ENCODE measurements at places on chromosomes 16 and 17. TPM values are rescaled to one million over a fixed set of nuclear protein-coding genes. Genes with fewer than 3 reads are reported as not detected.

GRCh38 chr16:9970796-9971195 lies 211.4 kb downstream of the GRIN2A start:
- DNase-seq: no peak

DNA sequence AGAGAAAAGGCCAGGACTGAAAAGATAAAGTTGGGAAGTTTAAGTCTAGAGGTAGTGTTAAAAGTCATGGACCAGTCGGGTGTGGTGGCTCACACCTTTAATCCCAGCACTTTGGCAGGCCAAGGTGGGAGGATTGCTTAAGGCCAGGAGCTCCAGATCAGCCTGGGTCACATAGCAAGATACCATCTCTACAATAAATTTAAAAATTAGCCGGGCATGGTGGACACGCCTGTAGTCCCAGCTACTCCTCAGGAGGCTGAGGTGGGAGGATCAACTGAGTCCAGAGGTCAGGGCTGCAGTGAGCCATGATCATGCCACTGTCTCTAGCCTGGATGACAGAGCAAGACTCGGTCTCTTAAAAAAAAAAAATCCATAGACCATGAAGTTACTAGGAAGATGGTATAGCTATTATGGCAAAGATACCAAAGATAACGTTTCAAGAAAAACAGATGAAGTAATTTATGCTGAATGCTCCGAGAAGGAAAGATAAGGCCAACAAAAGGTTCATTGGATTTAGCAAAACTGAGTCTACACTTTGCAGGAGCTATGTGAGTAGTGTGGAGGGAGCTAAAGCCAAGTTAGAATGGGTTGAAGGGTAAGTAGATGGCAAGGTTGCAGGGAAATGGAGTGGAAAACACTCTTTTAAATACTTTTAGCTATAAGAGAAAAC lies 11.7 kb downstream of the TRIM37 start:
- DNase-seq: no peak

DNA sequence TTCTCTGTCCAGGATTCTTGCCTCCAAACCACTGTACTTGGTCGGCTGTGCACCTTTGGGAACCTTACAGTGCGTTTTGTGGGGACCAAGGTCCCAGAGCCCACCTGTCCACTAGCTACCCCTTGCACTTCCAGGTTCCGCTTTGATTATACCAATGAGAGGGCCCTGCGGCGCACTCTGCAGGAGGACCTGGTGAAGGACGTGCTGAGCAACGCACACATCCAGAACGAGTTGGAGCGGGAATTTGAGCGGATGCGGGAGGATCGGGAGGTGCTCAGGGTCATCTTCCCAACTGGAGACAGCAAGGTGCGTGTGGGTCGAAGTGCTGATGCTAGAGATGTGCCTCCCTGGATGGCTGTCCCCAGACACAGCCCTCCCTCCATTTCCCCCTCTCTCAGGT lies 18.8 kb downstream of the POLR2A start:
- DNase-seq: peak; percentile 67

DNA sequence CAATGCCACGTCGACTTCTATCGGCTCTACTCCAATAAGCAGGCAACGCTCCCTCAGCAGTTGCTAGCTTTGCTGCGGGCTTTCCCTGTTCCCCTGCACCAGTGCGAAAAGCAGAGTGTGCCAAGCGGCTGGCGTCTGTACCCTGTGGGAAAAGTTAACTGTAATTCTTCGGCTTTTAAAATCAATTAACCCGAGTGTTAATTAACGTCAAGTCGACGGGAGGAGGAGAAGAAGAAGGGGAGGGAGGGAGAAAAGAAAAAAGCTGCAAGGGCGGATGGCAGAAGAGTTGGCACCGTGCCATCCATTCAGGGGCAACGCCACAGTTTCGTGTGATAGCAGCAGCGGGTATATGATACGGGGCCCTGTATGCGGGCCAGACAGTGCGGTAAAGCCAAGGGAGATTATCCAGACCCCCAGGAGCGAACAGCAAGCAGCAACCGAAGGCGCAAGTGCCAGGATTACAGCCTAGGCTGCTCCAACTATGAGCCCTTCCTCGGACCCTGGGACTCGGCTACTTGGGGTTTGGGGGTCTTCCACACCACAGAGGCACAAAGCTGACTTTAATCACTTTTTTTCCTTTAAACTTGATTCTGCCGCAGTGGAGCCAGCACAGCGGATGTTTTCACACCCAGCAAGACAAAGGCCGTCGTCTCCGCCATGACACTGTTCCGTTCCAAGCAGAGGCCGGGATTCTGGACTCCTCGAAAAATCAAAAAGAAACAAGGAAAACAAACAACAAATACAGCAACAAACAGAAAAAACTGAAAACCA lies 253.8 kb upstream of the PMFBP1 start:
- DNase-seq: no peak

DNA sequence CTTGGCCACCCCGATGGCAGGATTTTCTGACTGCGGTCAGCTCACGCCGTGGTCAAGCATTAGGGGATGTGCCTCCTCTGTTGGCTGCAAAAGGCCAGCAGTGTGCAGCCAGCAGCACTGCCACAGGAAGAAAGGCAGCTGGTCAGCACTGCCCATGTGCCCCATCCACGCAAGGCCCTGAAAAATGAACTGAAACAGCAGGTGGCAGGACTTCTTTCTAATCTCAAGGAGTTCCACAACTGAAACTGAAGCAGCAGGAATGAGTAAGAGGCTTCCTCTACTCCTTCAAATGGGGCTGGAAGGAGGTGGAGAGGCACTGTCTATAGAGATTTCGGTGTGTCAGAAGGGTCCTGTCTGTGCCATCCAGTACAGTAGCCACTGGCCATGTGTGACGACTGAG lies 3.2 kb downstream of the ZNF500 start:
- no peak for DNase-seq

DNA sequence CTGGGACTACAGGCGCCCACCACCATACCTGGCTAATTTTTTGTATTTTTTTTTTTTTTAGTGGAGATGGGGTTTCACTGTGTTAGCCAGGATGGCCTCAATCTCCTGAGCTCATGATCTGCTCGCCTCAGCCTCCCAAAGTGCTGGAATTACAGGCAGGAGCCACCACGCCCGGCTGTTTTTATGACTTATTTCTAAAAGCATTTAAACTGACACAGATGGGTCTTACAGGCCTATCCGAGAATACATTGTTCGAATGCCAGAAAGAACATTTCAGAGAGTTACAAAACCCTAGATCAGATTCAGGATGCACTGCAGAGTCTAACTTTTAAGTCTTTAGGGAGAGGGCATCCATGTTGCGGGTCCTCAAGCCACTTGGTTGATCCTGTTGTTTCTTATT lies 234.7 kb upstream of the MAF start:
- DNase-seq: no peak

The USP31 gene
- polyA plus RNA-seq: 6.2 TPM

DNA sequence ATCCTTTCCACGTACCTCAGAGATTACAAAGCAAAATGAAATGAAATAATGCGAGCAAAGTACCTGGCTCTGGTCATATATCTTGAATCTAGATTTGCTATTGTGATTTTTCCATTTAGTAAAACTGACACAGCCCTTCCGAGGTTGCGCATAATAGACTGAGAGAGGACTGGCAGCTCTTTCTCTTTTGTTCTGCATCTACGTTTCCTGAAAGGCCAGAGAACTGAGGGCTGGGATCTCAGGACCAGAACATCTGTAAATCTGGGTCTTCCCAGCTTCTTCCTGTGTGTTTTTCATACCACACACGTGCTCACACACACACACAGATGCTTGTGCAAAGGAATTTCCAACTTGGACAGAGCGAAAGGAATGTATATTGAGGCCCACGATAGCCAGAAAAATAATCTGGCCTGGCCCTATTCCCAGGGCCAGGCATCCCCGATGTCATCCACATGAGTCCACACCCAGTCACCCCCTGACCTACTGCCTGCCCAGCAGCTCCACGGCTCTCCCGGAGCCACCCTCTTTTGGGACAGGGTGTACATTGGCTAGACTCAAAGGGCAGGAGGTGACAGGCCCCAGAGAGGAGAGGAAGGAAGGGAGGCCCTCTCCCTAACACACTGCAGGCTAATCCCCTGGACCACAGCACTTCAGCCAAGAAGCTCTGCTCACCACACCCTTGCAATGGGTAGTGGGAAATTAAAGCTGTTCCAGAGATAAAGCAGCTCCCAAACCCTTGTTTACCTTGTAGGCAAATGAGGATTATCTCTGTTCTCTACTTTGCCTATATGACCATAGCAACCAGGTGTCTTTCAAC lies 41.8 kb downstream of the NOL11 start:
- no peak for DNase-seq

DNA sequence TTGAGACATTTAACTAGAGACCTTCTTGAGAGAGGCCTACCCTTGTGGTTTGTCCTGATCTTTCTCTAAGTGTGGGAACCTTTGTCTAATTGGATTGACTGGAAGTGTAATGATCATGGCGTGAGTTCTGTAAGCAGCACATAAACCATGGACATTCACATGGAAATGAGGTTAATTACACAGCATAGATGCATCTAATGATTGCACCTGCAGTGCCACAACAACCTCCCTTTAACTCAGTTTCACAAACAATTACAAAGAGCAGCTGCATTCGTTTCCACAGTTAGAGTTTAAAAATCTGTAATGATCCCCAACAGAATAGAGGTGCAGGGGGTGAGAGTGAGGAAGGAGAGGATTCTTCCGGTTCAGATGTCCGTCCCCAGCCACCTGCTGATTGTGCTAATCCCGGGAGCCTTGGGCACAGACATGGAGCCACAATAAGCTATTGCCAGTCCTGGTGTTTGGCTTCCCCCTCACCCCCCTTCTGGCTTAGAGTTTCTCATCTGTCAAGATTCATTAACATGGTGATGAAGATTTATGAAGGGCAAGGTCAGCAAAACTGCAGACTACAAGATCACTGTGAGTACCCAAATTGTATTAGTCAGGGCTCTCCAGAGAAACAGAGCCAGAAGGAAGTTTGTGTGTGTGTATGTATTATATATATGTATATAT lies 659.2 kb upstream of the SOX9 start:
- no peak for DNase-seq

GRCh38 chr17:10136258-10136981 lies 62.0 kb downstream of the GAS7 start:
- no peak for DNase-seq

The SRSF2 gene
- 401 TPM for polyA plus RNA-seq

DNA sequence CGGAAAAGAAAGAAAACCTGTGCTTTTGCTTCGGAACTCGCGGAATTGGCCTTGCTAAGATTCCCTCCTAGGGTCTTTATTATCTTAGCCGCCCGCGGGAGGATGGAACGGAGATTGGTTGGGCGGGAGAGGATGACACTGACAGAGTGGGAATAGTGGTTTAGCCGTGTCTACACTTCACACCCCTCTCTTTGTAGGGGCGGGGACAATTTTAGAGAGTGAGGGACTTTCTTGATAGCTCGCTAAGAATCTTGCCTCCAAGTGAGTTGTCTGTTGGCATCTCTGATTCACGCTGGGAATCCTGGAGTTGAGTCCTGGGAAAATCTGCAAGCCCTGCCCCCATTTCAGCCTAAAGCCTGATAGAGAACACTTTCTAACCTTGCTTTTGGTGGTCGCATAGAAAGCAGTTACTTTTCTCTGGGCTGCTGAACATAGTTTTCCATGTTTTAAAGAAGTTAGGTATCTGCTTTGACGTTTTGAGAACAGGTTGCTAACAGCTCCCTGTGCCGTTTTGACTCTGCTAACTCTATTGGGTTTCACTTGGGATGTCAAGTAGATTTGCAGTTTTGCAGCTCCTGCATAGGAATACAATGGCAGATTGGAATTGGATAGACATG lies 697 bp downstream of the NOL11 start:
- peak; percentile 44 for DNase-seq

DNA sequence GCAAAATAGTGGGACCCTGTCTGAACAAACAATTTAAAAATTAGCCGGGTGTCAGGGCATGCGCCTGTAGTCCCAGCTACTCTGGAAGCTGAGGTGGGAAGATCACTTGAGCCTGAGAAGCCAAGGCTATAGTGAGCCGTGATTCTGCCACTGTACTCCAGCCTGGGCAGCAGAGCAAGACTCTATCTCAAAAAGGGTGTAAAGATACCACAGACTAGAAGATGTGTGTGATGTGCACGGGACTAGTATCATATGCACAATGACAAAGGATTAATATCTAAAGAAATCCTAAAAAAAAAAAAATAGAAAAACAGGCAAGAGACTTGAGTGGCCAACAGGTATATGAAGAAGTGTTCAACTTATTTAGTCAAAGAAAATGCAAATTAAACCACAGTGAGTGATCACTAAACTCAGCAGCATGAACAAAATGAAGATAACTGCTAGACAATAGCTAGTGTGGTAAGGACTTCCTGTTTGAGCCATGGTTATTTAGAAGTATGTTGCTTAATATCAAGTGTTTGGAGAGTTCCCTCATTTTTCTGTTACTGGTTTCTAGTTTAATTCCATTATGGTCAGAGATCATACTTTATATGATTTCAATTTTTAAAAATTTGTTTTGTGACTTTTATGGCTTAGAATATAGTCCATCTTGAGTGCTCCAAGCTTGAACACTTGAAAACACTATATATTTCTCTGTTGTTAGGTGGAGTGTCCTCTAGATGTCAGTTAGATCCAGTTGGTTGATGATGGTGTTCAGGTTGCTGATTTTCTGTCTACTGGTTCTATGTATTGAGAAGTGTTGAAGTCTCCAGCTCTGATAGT lies 14.7 kb upstream of the SLX4 start:
- no peak for DNase-seq

The EEF2K gene
- polyA plus RNA-seq: 14.9 TPM

DNA sequence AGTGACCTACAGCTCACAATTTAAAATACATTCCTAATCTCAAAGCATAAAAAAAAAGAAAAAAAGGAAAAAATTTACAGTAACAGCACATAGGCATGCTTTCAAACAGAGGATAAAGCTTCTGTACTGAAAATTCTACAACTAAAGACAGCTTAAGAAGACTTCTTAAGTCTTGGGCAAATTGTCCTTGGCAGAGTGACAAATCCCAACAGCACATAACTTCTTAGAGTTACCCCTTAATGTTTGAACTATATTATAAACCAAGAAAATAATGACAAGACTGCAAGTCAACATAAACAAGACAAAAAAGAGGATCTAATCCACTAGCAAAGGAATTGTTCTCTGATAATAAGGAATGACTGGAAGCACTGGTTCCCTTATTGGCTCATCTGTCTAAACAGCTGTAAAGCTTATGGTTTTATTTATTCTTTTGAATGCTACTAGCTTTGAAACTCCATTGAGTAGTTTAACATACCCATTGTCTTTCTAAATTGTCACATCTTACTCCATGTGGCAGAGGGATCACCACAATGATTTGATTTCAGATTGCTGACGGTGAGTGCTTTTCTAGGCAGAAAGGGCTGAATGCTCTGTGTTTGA lies 1576.8 kb upstream of the GOT2 start:
- no peak for DNase-seq

The GPRC5B gene
- polyA plus RNA-seq: 160 TPM
